ENCODE measurements at places on chromosomes 4 and X.

DNA sequence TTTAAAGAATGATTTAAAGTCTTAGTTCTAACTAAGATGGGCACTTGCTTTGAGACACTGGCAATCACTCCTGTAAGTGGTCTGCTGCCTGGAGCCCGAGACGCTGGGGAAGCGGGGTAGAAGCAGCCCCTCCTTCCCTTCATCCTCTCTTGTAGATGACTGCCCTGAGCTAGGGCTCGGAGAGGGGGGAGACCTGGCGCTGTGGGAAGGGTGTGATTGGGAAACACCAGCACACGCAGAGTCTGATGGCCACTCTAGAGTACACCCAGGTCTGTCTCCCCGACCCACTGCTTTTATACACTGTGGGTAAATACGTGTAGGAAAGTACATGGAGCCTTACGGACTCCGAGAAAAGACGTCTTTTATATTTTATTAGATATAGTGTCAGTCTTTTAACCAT lies 24.0 kb downstream of the LRP2BP start:
- no peak for DNase-seq

DNA sequence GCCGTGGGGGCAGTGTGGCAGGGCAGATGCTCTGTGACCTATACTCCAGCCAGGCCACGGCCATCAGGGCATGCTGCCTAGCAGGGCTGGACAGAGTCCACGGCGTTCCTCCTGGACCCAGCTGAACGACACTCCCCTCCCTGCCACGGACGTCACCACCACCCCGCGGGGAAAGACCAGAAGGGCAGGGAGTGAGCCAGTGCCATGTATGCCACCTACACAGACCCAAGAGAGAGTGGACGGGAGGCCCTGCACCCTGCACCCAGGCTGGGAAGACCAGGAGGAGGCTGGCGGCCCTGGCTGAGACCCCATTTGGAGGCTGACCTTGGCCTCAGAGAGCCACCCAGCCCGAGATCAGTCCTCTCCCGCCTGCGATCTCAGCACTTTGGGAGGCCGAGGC lies 101.9 kb downstream of the FAM53A start:
- DNase-seq, result no peak

- DNase-seq, result no peak
These were observed 13.1 kb upstream of the FAM13A start for GRCh38 chr4:89070041-89070440.

DNA sequence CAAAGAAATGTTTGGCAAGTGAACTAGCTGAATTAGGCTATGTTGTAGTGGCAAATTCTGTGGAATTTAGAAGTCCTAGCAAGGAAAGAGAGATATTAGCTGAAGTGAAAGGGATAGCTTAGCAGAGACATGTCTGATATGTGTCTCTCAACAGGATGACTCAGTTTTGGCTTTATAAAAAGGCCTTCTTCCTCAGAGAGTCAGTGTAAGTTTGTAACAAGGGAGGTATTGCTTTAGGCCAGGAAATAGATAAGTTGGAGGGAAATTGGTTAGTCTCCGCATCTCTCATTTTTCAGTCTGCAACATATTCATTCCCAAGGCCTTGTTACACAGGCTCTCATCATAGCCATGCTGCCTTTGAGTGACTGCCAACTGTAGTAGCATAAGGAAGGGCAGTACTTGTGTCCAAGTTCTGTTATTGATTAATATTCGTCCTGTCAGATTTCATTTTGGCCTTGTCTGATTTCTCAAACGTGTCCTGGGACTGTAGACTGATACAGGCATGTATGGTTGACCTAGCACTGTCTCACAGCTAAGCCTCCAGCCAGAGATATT lies 4.0 kb downstream of the TMEM164 start:
- no peak for DNase-seq

DNA sequence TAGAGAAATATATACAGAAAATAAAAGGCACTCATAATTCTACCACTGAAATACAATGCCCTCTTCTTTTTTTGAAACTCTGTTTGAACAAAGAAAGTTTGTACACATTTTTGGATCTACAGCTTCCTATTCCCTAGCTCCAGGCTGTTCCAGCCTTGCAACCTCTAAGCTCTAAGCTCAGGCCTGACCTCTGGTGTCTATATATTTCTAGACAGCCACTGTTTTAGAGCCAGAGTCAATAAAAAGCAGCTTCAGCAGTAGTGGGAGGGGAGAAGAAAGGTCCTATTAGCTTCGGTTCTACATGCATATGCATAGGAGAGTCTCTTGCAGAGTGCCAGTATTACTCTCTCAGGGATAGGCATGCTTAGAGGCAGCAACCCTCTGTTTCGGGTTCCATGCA lies 39.7 kb downstream of the CLDN2 start:
- no peak for DNase-seq

DNA sequence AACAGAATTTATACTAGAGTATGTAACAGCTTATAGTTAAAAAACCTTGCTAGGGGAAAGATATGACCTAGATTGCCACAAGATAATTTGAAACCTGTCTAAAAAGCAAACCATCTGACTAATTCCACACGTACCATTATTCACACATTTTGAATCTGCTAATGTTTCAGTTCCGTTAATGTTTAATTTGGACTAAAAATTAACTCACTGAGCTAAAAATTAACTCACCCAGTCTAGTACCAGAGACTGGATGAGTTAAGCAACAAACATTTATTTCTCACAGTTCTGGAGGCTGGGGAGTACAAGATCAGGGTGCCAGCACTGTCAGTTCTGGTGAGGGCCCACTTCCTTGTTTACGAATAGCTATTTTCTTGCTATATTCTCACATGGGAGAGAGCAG lies 231.5 kb upstream of the DIAPH2 start:
- DNase-seq, result no peak

DNA sequence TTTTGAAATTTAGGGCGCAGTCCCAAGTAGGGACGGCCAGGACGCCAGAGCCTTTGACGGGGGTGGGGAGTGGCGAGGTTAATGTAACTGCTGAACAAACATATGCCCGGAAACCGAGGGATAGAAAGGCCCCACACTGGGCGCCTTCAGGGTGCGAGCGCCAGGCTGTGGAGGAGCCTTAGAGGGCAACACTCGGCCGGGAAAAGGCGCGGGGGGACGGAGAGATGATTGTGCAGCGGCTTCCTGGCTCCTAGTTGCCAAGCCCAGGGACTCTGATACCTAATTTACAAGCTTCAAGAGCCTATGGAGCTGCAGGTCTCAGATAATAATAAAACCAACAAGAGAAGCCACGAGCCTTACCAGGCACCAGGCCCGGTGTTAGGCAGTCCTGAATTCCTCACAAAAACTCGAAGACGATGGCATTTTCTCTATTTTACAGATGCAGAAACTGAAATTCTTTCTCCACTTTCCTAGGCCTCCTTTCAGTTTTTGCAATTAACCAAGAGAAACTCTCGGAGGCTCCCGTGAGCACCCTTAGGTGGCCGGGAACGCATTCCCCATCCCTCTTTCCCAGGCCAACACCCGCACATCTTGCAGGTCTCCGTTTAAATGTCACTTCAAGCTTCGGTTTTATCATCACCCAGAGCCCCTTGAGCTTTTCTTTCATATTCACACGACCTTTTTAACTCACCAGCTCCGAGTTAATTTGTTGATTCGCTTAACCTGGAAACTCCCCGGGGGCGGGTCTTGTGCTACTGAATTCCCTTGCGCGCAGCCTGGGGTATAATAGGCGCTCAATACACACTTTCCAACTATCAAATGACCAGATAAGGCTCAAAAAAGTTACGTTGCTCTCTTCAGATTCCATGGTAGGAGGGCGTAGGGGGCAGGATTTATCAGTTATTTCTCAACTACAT lies 6.4 kb upstream of the GSX2 start:
- DNase-seq, result no peak

DNA sequence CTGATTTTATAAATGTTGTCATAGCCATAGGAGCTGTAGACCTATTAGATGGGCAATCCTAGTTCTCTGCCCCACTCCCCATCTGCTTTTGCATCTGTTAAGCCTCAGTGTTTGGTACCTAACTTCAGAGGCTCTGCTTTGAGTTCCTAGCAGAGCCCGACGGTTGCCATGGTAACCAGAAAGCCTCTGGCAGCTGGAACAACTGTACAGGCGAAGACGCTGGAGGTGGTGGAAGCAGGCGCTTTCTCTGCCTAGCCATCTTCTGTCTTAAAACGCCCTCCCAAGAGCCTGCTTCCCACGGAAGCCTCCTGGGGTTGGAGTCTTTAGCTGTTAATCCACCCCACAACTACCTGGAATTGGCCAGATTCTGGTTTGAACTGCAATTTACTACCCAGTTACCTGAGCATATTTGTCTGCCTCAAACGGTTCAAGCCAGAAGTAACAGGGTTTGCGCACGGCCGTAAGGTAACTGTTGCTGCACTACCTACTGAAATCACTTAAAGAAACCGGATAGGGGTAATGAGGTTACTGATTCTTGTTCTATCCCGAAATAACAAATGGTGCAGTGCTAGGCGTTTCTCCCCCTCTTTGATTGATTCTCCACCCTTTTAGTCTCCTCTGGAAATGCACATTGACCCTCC lies 1.0 kb upstream of the GABRG1 start:
- DNase-seq, result no peak

DNA sequence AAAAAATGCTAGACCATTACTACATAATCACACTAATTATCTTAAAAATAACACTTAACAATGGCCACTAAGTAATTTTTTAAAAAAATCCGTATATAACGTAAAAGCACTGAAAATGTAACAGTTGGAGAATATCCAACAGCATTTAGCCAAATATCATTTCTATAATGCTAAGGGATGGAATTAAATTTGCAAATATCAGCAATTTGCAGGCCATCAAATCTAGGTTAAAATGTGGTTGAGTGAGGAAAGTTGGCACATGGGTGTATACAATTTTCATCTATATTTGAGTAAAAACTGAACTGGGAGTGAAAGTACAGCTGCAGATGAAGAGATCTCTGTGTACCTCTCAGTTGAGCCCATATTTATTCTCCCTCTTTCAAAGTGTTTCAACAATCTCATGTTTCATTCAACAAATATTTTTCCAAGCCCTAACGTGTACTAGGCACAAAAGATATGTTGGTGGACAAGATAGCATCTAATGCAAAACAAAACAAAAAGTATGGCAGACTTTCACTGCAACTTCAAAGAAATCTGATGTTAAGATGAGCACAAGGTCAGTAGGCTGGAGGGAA lies 63.0 kb downstream of the MBNL3 start:
- DNase-seq, result no peak

GRCh38 chrX:100409610-100410590 lies at the start of gene PCDH19:
TSS of gene PCDH19 (minus strand) at chrX:100410273. CDS start at chrX:100408597, 1,676 bp downstream.
- peak; percentile 11 for DNase-seq

DNA sequence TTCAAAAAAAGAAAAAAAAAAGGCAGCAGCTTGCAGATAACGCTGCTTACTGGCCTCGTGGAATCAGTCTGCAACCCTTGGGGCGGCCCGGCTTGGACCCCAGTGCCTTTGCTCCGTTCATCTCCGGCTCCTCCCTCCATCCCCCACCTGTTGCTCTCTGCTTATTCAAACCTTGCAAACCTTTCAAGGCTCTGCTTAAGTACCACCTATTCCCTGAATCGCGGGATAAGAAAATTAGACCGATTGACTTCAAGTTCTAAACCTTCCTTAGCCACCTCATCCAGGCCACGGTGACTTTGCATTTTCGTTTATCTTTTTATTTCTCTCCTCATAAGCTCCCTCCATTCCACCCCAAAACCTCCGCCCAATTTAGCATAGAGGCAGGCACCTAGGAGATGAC lies 1.4 kb upstream of the PHKA1 start:
- no peak for DNase-seq

DNA sequence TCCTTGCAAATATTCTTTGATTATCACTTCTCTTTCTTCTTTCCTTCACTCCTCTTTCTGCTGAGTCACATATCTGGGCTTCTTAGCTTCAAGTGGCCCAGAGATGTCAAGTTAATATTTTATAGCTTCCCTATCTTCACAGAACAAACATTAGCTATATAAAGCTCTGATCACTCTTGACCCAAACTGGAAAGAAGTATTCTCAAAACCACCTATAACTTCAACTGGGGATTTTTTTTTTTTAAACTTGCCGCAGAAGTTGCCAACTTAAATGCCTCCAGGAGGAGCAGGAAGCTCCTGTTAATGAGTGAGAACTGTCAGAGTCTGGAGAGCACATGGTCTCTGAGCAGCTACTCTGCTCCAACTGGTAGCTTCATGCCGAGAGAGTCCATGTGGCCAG lies 233.3 kb upstream of the EDNRA start:
- DNase-seq, result no peak

DNA sequence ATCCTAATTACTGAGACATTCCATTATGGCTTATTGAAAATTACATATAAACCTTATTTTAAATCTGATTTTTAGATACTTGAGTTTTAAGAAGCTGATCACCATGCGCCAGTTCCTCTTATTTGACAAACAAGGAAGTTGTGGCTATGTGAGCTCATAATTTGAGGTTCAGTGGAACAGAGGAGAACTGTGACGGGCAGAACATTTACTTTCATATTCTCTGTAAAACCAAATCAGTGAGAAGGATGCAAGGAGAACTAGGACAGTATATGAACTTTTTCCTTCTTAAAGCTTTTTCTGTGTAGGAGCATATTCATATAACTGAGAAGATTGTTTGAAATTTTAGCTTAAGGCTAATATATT lies 25.3 kb downstream of the STIM2 start:
- DNase-seq, result no peak

- no peak for DNase-seq
These were observed 107.5 kb downstream of the EGF start for GRCh38 chr4:110020139-110020538.

- no peak for DNase-seq
These were observed 305.3 kb downstream of the FRMPD4 start for GRCh38 chrX:12443534-12444098.

- DNase-seq, result no peak
These were observed 355.2 kb upstream of the GALNT7 start for GRCh38 chr4:172813359-172813923.

DNA sequence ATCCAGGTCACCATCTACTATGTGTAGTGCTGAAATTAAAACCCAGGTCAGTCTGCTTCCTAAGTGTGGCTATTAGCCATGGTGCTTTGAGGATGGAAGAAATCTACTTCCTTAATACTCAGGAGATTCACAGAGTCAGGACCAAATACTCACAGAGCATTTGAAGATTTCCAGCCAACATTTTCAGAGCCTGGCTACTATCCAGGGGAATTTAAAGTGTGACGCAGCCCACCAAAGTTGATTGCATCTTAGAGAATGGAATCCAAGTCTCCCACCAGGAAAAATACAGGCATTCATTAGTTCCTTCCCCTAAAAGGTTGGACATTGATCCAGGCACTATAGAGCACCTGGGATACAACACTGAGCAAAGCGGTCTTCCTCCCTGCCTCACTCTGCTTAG lies 83.8 kb downstream of the HS3ST1 start:
- no peak for DNase-seq

GRCh38 chr4:140309124-140309870 lies 64.1 kb upstream of the SCOC start:
- DNase-seq, result no peak

GRCh38 chrX:132231587-132231986 lies 12.3 kb upstream of the RAP2C start:
- no peak for DNase-seq

DNA sequence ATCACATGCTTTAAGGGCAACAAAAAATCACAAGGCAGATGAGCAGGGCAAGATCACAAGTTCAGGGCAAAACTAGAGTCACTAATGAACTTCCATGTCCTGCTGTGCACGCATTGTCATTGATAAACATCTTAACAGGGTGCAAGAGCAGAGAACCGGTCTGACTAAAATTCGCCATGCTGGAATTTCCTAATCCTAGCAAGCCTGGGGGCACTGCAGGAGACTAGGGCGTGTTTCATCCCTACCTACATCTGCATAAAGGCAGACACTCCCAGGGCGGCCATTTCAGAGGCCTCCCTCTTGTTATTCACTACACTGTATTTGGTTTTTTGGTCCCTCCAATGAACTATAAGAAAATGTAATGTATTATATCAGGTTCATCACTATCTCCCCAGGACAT lies 203.6 kb downstream of the ARHGEF9 start:
- DNase-seq, result no peak
